ENCODE measurements at places on chromosomes 7 and 10.

DNA sequence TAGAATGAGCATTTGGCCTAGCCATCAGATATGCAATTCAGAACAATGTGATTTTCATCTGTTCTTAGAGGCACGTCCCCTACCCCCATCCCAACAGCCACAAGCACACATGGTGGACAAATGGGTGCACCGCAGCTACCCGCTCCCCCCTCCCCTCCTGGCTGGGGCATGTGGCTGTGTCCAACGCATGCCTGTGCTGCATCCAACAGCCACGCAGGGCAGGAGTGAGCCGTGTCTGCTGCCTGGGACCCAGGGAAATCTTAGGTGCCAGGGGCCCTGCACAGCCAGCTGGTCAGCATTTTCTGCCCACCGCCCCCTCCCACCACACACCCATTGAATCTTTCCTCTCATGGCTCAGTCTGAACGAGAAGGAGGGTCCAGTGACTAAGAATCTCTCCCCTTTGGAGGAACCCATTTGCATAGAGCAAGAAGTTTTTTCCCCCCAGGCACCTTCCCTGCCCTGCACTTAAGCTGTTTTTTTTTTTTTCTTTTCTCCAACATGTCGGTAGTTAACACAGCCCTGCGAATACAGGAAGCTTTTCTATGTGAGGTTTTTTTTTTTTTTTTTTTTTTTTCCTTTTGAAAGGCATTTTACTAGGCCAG is 138.9 kb downstream of the WDR11 start:
- DNase-seq = no peak

GRCh38 chr7:54921116-54921515 is 97.7 kb upstream of the EGFR start:
- DNase-seq = no peak

GRCh38 chr10:422241-422640 is 267.2 kb downstream of the DIP2C start:
- DNase-seq = no peak

- DNase-seq = no peak
Measured at GRCh38 chr10:78804411-78805032, 264.2 kb upstream of the ZMIZ1 start.

- DNase-seq = no peak
Measured at GRCh38 chr10:13637303-13637856, 50.6 kb downstream of the PRPF18 start.

DNA sequence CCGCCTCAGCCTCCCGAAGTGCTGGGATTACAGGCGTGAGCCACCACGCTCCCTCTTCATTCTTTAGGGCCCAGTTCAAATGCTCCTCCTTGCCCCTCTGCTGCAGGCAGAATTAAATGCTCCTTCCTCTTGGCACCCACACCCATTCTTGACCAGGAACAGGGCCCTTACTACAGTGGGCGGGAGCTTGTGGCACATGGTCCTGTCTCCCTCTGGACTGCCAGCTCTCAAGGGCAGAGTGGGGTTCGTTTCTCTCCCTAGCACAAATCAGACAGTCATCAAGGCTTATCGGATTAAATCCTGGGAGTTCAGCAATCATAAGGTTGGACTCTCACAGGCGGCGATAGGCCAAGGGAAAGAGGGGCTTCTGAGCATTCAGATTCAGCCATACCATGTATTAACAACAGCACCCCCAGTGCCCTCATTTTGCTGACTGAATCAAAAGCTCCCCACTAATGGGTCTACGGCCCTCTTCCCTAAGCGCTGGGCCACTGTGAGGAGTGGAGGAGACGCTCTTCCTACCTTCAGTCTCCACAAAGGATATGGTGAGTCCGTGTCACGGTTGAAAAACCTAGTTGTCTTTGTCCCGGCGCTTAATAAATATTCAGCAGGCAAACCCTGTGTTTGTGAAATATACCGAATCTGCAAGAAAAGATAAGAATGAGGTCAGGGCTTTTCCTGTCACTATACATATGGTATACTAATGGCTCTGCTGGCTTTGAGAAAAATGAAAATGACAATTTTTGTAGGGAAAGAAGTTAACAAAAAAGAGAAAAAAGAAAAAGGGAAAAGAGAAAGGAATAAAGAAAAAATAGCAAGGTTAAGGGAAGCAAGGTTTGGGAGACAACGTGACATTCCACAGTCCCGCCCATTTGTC is 107.4 kb downstream of the CLEC2L start:
- no peak for DNase-seq

GRCh38 chr7:87570178-87570577 is 30.5 kb downstream of the ABCB1 start:
- DNase-seq = no peak

Measured in substantia nigra (tissue), 51 donors.